Activated naive CD8-positive, alpha-beta T cell treated with anti-CD3 and anti-CD28 coated beads, Interleukin-2, amount 50 U/mL, for 24 hours (primary cell): ENCODE measurements at places on chromosomes 2 and 18.

DNA sequence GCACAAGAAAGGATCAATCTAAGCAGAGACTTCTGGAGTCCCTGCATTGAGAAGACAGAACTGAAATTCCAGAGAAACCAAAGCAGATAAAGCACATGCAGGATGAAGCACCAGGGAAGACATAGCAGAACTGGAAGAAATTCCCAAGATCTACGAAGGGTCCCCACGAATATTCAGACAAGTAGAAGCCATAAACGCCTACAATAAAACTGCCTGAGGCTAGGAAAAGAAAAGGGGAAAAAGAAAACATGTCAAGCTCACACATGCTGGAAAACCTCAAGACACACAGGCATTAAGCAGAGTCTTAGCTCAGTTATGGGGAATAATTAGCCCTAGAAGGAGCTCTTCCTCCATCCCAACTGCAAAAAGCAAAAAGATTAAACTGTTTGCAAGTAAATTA, 171.2 kb downstream of the NBAS start:
- DNase-seq: no peak

DNA sequence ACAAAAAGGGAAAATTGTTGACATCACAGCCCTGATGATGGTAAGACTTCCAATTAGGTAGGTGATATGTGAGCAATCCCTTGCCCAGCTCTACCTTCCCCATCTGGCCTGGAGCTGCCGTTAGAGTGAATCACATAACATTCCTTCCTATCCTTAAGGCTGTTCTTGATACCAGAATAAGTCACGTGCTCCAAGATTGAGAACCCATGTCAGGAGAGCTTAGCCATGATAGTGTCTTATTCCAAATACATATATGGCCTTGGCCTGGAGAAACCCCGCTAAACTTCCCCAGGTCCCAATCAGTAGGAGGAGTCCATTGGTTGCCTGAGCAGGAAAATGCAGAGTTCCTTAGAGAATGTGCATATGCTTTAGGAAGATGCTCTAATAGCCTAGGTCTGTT, 70.0 kb upstream of the ACVR2A start:
- DNase-seq: no peak

- DNase-seq: no peak
Observed at GRCh38 chr2:151860210-151860609, 32.0 kb upstream of the ARL5A start.

GRCh38 chr2:151475071-151475470, 65.4 kb downstream of the RIF1 start:
- no peak for DNase-seq

- no peak for DNase-seq
Observed at GRCh38 chr2:158380746-158381145, 75.8 kb downstream of the CCDC148 start.

DNA sequence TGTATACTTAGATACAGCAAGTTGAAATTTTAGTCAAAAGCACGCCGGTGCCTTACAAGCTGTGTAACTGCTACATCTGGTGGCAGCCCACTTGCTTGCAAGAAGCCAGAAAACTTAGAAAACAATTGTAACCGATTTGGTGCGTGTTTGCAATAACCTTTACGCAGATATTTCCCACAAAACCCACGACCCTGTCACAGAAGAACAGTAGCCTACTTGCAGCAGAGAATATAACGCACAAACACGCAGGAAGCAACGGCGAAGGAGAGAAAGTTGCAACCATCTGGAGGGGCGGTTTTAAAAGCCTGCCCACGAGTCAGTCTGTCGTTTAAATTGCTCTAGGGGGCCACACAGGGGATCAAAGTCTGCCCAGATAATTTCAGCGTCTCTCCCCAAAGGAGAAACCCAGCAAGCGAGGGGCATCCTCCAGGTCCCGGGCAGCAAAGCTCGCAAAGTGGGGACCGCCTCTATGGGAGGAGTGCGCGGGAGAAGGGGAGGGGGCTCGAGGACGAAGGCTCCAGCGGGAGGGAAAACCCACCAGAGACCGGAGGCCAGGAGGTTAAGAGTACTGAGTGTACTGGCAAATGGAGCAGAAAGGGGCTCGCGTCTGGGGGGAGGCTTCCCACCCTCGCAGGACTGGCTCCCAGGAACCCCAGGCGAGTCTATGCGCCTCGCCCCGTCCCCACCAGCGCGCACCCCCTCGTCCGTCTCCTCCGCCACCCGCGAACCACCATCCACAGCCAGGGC, 1.1 kb downstream of the TLK1 start:
- peak; percentile 59 for DNase-seq

DNA sequence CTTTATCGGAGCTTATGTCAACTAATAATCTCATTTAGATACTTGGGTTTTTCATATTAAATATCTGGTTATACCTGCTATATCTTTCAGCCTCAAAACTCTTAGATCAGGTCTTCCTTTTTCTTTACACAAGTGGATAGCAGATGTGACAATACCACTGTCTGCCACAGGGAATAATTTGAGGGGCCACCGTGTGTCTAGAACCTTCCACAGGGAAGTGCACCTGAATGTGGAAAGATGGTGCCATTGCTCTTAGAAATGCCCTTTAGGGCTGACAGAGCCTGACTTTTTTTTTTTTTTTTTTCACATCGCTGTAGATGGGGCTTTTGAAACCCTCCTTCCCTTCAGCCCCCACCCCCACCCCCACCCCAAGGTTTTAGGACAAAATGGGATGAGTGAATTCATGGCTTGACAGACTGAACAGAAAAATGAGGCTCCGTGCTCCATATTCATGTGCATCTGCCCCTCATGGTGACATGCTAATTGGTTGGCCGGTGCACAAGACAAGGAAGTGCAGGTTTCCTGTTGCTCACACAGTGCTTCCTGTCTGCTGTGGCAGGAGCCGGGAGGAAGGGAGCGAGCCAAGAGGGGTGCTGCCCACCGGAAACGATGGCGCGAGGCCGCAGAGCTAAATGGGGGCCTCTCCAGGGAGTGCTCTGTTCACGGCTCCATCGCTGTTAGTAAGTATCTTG, 246.0 kb downstream of the LDLRAD4 start:
- DNase-seq: peak; percentile 76

- peak; percentile 61 for DNase-seq
Observed at GRCh38 chr2:230956827-230957755, 32.0 kb upstream of the GPR55 start.

DNA sequence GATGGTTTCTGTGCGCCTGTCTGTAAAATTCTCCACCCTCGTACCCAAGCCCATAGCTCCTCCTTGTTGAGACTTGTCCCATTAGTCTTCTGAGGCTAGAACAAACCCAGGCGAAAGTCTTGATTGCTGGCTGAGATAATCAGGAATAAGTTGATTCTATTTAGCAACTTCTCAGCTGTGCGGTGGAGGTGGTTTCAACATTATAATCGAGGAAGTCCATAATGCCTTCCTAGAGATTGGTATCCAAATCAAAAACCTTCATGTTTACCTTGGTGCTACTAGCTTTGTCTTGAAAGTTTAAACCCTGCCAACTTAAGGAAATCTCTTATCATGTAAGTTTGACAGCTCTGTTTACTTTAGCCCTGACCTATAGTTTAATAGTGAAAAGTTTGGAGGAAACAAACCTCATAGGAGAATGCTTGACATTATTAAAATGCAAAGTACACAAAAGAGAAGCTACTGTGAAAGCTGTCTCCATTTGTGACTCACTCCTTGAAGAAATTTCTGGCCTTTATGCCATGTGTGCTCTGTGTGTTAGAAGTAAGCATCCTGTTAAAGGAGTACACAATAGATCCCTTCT, 36.6 kb upstream of the DSC1 start:
- no peak for DNase-seq

DNA sequence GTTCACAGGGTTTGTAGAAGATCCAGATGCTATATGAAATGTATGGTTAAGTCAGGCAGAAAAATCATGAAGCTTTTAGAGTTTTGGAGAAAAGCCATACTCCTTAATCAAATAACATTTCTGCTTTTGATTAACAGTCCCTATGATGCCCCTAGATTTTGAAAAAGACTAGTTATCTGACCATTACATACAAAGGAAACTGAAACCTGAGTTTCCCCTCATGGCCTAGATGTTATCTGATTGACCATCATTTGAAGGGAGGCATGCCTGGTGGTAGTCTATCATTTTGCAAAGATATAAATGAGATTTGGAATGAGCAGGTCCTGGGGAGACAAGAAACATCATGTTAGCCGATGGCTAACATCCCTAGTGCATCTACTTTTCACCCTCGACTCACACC, 704.3 kb upstream of the FSHR start:
- no peak for DNase-seq

- DNase-seq: no peak
Observed at GRCh38 chr2:145033438-145033837, 513.5 kb upstream of the ZEB2 start.

DNA sequence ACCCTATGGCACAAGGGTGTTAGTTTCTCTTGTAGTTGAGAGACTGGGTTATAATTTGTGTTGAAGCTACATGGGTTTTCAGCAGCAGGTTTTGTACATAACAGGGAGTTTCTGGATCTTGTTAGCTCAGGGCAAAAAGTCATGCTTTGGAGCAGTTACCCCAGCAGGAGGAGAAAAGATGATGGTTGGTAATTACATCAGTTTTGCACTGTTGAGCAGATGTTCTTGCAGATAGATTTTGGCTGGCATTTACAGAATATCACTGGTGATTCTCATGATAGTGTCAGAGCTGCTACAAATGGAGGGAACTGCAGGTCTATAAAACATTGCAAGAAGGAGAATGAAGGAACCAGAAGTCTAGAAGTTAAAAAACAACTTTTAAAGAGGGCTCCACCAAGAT, 215.2 kb upstream of the ATP5MC3 start:
- DNase-seq: no peak

DNA sequence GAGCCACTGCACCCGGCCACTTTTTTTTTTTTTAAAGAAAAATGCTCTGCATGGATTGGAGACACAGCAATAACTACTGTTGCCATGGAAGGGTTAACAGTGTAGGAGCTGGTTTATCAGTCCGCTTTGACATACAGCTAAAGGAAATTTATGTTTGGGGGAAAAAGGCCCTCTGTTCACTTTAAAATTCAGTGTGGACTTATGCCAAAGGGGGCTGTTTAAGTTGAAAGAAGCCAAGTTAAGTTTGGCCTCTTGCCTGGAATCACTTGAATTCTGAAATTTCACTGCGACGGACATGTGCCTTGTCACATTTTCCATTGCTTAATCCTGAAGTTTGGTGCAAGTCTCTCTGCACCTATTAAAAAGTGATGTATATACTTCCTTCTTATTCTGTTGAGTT, 3.1 kb downstream of the KCNE4 start:
- no peak for DNase-seq

DNA sequence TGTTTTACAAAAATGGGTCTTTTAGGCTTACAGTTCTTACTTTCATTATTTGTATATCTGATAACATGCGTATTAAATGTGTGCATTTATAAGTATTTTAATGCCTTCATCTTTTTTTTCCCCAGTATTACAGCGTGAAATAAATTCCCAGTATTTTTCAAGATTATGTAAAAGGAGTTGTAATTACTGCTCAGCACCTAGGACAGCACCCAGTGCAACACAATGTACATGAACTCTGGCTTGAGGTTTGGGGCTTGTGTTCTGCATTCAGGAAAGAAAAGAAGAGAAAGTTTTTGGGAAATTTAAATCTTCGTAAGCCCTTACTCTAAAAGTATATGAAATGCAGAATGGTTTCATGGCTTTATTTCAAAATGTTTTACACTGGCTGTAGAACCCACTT, 16.7 kb downstream of the ZNF638 start:
- DNase-seq: no peak

DNA sequence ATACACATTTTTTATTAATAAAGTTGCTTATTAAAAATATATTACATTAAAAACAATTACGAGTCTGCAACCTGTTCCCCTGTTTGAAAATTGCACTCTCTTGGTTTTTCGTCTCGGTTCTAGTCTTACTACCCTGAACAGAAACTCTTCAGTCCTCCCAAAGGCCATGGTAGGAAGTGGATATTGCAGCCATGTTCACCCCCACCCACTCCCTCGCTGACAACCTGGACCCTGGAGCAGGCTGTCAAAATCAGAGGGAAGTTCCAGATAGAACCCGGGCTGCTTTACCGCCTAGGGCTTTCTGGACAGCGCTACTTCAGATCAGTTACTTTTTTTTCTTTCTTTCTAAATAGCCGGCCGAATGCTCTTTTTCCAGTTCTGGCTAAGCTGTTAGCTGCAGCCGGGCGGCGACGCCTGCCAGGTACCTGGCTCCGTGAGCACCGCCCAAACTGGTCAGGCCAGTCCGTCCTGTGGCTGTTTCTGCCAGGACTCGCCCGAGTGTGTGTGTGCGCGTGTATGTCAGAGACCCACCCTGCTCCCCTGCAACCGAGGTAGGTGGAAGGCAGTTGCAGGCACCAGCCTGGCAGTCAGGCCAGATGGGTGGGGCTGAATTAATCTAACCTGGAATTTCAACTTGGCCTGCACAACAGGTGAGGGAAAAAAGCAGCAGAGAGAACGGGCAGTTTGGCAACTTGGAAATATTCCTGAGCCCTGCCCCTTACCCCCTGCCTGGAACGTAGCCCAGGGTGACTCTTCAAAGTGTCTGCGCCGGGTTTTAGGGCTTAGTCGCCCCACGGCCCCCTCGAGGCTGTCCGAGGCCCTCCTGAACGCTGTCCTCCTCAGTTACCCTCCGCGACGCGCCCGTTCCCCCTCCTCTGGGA, 1.1 kb upstream of the TET3 start:
- no peak for DNase-seq

DNA sequence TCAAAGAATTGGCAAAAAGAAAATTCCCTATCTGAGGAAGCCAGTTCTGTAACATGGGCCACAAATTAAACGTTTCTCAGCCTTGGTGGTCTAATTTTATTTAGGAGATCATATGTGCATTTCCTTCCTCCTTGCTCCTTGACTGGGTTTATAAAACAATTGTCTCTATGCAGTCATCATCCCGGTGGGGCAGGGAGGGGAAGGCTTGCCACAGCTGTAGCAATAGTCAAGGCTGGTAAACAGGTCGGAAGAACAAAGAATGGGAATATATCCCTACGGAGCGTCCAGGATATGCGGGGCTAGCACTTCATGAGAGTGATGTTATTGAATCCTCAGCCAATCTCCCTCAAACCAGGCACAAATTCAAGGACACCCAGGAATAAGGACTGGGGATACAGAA, 143.8 kb downstream of the RNF152 start:
- no peak for DNase-seq

GRCh38 chr2:28346587-28346986, 46.1 kb upstream of the FOSL2 start:
- no peak for DNase-seq

GRCh38 chr2:232931636-232932035, 61.6 kb downstream of the SNORC start:
- no peak for DNase-seq

GRCh38 chr2:158478816-158479215, 22.1 kb downstream of the PKP4 start:
- DNase-seq: no peak

DNA sequence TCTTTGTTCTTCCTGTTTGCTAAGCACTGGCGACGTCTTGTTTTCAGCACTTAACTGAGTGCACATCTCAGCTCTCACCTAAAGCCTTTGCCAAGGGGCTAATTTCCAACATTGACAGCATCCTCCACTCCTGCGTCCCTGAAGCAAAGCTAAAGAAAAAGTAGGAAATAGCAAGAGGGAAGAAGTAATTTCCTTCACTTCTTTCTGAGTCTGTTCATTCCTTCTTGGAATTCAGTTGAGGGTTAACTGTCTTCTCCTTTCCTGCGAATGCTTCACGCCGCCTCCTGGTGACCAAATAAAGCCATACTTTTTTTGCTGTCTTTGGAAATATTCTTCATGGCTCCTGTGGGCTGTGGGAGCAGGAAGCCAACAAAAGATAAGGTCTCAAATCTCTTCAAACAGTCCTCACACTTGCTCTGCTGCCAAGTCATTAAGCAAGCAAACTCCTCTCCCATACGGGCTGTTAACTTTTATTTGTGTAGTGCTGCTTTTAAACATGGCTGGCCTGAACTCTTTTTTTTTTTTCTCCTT, 100.9 kb downstream of the DPP10 start:
- DNase-seq: no peak

GRCh38 chr18:78130232-78131195, 849.1 kb upstream of the SALL3 start:
- no peak for DNase-seq
